NCI-H2029 (cell line): ENCODE measurements at places on chromosomes 13 and 19.

DNA sequence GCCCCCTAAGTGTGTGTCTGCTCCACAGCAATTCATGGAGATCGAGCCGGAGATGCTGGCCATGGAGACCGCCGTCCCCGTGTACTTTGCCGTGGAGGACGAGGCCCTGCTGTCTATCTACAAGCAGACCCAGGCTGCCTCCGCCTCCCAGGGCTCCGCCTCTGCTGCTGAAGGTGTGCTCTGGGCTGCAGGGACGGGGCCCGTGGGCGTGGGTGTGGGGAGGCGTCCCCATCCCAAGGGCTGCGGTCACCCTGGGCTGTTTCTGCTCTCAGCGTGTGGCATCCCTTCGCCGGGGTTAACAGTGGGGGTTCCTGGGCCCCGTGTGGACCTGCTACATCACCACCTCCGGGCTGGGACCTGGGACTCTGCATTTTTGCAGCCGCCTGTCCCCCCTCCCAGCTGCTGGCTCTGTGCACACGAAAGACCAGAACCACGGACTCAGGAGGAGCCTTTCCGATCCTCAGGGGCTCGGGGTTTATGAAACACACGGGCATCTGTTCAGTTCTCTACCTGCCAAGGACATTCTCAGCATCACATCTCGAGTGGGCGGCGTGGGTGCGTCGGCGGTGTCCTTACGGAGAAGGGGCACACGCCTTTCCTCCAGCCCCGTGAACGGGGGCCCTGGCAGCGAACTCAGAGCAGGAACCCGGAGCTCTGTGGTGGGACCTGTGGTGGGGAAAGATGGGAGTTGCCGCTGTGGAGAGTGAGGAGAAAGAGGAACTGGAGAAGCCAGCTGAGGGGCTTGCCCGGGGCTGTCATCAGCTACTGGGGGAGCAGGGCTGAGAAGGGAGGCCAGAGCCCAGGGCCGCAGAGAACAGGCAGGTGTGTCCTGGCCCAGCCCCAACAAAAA, 7.8 kb downstream of the NCLN start:
- no peak for DNase-seq

DNA sequence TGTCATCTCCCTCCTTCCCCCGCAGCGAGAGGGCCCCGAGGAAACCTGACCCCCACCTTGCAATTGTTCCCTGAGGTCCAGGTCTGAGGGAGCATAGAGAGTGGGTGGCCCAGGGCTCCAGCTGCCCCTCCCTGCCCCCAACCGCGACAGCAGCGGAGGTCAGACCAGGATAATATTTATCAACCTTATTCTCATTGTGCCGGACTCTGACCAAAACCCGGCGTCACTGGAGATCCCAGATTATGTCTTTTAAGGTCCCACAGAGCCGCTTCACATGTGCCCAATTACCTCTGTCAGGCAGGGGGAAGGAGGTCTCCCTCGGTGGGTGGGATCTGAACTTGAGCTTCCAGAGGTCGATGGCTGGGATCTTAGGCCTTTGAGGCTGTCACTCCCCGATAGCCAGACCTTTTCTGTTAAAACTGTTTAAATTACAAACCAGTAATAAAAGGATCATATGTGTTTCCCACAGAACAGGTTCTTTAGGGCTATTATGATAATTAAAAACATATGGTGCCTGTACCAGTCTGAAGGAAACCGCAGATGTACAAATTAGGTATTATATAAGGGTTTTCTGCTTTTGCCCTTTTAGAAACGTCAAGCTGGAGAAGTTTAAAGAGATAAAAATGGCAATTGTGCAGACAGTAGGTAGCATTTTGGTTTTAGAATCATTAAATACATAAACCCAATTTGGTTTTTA, 195.5 kb downstream of the ZNF536 start:
- DNase-seq: no peak

DNA sequence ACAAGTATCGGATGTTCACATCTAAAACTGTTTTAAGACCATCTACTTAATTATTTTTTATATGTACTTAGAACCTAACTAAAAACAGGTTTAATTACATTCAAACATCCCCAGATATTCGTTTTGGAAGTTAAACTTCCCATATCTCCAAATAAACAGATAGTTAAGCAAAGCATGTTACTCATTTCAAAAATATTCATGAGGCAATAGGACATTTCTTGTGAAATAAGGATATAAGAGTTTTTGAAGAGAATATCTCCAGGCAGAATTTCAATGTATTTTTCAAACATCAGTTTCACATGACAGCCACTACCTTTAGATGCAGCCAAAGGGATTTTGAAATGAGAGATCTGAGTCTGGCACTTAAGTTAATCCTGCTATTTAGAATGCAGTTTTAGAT, 697.5 kb downstream of the SLITRK1 start:
- DNase-seq: no peak

- no peak for DNase-seq
Observed at GRCh38 chr19:5567360-5567969, at the start of gene TINCR. Gene TINCR (minus strand): TSS chr19:5567953.

DNA sequence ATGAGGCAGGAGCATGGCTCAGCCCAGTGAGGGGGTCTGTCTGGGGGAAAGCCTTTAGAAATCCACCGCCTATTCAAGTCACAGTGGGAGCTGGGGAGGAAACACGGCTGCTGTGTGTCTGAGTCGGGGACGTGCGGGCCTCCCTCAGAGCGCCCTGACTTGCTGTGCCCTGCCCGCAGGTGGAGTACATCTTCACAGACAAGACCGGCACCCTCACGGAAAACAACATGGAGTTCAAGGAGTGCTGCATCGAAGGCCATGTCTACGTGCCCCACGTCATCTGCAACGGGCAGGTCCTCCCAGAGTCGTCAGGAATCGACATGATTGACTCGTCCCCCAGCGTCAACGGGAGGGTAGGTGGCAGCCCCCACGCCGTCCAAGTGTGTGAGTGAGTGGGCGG, 137.8 kb upstream of the MCF2L start:
- DNase-seq: no peak

DNA sequence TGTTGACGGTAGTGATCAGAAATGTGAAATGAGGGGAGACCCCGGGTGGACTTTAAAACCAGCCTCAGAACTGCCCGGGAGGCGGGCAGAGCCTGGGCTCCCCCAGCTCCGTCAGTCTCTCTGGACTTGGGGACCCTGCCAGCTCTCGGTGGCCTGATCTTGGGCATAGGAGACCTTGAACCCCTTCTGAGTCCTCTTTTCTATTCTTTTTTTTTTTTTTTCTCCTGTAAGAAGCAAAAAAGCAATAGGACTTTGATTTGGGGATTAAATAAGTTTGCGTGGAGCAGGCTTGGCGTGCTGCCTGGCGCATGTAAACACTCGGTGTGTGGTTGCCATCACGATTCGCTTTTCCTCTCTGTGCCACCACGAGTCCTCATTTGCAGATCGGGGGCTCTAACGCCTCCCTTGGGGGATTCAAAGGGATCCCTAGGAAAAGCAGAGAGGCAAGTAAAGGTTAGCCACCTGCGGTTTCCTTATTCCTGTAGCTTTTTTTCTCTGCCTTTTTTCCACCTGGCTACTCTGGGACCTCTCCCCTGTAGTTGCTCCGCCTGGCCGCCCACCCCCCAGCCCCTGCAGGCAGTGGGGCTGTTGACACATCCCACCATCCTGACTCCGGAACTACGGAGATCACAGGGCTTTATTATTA, 1.3 kb downstream of the SAFB start:
- peak; percentile 8 for DNase-seq

DNA sequence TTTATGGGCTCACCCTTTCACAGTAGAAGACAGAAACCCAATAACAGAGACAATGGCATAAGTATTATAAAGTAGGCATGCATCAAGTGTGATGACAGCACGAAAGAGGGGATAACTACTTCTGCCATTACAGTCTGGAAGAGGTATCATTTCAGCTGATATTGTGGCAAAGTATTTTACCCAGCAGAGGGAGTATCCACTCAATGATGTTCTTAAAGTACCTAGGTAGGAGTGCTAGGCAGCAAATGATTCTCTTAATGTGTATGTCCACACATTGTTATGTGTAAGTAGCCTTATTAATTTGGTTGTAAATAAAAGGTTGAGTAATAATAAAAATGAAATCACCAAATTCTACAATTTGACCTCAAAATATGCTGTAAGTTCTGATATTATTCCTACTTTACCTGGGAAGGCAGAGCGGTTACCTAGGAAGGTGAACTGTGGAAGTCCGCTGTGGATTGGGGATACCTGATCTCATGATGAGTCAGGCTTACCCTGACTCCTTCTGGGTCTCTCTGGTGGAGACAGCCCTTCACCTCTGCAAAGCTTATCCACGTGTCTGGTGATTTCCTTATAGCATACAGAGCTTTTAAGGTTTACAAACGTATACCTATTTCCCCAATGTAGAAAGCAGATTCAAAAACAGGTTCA, 4.1 kb upstream of the UBAC2 start:
- peak; percentile 18 for DNase-seq

GRCh38 chr13:26526702-26527216, 30.7 kb upstream of the WASF3 start:
- no peak for DNase-seq

- DNase-seq: no peak
Observed at GRCh38 chr19:18634612-18635297, 2.1 kb upstream of the KLHL26 start.

DNA sequence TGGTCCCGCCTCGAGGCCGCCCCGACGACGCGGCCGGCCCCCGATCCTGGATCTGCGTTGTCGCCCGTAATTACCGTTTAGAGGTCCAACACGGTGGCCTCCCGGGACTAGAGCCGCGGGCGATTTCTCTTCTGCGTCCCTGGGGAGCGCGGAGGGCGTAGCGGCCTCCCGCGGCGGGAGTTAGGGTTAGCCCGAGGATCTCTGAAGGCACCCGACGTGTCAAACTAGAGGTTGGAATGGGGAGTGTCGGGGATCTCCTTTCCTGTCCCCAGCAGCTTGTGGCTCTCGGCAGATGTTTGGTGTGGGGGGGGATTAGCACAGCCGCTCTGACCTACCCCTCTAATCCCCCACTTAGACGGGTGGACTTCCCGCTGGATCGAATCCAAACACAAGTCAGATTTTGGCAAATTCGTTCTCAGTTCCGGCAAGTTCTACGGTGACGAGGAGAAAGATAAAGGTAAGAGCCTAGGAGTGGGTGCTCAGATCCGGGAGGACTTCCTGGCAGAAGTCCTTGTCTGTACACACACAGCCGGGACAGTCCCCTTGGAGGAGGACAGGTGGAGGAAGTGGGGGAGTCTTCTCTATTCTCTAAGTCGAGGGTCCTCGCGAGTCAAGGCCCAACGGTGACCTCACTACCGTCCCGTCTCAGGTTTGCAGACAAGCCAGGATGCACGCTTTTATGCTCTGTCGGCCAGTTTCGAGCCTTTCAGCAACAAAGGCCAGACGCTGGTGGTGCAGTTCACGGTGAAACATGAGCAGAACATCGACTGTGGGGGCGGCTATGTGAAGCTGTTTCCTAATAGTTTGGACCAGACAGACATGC, 581 bp downstream of the CALR start:
- peak; percentile 52 for DNase-seq
